Fibroblast of skin of left quadriceps (primary cell): ENCODE measurements at places on chromosomes 7 and 10.

- DNase-seq, result peak; percentile 93
These were observed 67.2 kb downstream of the ADD3 start for GRCh38 chr10:110074758-110075671.

DNA sequence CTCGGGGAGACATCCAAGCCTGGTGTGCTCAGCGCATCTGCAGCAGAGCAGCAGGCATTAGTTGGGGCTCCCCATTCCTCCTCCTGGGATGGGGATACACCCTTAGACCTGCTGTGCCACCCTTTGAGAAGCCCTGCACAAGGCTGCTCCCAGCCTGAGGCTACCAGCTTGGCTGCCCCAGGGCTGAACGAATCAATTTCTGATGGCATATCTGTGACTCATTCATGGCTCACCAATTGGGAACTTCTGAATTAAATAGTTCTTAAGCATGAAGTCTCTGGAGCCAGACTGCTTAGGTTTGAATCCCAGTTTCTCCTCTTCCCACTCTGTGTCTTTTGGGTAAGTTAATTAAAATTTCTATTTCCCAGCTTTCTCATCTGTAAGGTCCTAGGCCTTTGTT is 16.3 kb upstream of the GLI3 start:
- no peak for DNase-seq

DNA sequence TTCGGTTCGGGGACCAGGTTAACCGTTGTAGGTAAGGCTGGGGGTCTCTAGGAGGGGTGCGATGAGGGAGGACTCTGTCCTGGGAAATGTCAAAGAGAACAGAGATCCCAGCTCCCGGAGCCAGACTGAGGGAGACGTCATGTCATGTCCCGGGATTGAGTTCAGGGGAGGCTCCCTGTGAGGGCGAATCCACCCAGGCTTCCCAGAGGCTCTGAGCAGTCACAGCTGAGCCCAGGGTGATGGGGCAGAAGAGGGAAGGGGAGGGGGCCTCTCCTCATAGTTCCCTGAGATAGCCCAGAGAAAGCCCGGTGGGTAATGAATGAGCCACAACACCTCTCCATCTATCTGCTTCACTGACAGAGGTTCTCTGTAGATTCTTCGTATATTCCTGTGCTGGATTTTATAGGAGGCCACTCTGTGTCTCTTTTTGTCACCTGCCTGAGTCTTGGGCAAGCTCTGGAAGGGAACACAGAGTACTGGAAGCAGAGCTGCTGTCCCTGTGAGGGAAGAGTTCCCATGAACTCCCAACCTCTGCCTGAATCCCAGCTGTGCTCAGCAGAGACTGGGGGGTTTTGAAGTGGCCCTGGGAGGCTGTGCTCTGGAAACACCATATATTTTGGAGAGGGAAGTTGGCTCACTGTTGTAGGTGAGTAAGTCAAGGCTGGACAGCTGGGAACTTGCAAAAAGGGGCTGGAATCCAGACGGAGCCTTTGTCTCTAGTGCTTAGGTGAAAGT is 16.4 kb downstream of the PRSS2 start:
- DNase-seq, result no peak

DNA sequence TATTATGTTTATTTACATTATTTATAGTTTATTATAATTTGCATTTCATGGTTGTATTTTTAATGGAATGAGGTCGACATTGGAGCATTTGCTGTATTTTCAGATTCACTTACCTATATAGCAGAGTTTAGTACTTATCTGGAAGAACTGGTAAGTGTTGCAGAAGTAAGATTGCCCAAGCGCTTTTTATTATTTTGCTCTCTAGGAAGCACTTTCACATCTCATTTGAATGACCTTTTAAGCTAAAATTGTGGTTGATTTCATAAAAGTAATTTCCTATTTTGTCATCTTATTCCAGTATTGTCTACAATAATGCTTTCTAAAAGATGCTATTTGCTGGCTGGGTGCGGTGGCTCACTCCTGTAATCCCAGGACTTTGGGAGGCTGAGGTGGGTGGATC is 28.6 kb downstream of the SEC61A2 start:
- no peak for DNase-seq

- DNase-seq, result no peak
These were observed 34.3 kb upstream of the HERPUD2 start for GRCh38 chr7:35729061-35729783.

GRCh38 chr10:49288341-49289065 is 10.5 kb upstream of the C10orf71 start:
- DNase-seq, result no peak

DNA sequence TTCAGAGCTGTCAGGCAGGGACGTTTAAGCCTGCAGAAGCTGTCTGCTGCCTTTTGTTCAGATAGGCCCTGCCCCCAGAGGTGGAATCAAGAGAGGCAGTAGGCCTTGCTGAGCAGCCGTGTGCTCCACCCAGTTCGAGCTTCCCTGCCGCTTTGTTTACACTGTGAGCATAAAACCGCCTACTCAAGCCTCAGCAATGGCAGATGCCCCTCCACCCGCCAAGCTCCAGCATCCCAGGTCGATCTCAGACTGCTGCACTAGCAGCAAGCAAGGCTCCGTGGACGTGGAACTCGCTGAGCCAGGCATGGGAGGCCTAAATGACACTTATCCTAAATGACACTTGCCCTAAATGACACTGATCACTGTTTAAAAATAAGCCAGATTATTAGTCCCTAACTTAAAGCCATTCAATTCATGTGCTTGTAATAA is 6.8 kb upstream of the ASB15 start:
- no peak for DNase-seq
